T follicular helper cell (primary cell): ENCODE measurements at places on chromosomes 4 and X.

DNA sequence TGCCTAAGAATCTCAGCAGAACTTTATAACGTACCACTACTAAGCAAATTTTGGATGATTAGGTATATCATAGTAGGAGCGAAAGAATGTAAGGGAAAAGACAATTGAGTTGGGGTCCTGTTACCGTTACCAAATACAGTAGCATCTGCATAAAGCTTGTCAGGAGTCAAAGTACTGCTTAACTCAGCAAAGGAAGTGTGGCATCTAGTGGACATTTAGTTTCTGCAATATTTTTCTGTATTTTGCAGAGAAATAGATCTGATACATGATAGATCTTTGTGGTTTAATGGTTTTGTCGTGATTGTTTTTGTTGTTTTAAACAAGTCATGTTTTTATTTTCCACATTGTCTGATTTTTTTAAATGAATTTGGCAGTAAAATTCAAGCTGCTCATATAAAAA is 81.0 kb upstream of the SMARCAD1 start:
- DNase-seq = no peak

DNA sequence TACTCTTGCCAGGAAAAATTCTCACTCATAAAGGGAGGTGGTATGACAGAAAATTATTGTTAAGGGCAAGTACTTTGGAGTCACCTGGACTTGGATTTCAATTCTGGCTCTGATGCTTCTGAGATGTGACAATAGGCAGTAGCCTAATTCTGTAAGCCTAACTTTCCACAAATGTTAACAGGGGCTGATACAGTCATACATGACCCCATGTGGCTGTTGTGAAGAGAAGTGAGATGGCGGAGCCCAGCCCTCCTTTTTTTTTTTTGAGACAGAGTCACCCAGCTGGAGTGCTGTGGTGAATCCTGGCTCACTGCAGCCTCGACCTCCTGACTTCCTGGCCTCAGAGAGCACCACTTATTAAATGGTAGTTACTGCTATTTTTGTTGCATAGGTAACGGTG is 54.4 kb upstream of the IRF2 start:
- no peak for DNase-seq

GRCh38 chr4:54165011-54165410 is 64.1 kb upstream of the PDGFRA start:
- DNase-seq = no peak

DNA sequence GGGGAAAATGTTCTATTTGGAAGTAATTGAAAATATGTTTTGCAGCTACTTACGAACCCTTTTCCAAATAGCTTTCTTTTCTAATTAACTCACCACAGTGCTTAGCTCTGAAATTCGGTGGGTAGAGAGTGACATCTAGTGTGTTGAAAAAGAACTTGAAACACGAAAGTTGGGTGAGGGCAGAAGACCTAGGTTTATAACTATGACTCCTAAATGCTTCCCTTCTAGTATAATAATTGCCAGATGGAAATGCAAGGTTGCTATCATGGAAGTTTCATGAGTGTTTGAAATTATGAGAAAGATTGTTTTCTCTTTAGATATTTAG is 77.3 kb upstream of the NOCT start:
- DNase-seq = no peak

GRCh38 chr4:121236353-121237068 is 72.4 kb upstream of the TNIP3 start:
- DNase-seq = no peak

- no peak for DNase-seq
These were observed 244.3 kb downstream of the EVC2 start for GRCh38 chr4:5463936-5464650.

- no peak for DNase-seq
These were observed 54.4 kb upstream of the PRDX4 start for GRCh38 chrX:23612846-23613245.

DNA sequence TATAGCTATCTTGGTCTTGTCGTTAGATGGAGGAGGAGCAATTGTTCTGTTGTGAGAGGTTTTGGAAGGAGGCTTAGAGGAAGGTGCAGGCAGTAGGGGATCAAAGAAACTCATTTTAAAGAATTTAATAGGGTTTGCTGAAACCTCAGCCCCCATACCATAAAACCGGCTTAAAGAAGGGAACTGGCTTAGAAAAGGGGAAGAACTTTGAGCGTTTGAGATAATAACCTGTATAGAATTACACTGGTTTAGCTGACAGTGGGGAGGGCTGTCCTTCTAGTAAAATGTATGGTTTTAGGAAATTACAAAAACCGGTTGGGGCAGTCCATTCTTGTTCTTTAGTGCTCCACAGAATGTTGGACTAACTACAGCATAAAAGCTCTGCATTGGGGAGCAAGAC is 128.1 kb downstream of the KDM6A start:
- DNase-seq = no peak
